A549 treated with ZK216348 at 1 μM for 4 hours (cell line): ENCODE measurements at places on chromosomes 6 and 20. TPM values are rescaled to one million over a fixed set of nuclear protein-coding genes. Genes with fewer than 3 reads are reported as not detected.

The TGM3 gene
- total RNA-seq, result 0.07 to 0.22 TPM (median 0.08 TPM) in 3 of 5 replicates, not detected in the others

The OOEP gene
- total RNA-seq, result not detected in 5 replicates

The BPIFA1 gene
- total RNA-seq, result not detected in 5 replicates

The SOBP gene
- 0.85 to 1.6 TPM (median 1.1 TPM) in 5 replicates for total RNA-seq

The RIPPLY2 gene
- 0.65 to 0.91 TPM in 2 of 5 replicates, not detected in the others for total RNA-seq
